Cortex of kidney (tissue), 1 donor: ENCODE measurements at places on chromosomes 6 and 20.

DNA sequence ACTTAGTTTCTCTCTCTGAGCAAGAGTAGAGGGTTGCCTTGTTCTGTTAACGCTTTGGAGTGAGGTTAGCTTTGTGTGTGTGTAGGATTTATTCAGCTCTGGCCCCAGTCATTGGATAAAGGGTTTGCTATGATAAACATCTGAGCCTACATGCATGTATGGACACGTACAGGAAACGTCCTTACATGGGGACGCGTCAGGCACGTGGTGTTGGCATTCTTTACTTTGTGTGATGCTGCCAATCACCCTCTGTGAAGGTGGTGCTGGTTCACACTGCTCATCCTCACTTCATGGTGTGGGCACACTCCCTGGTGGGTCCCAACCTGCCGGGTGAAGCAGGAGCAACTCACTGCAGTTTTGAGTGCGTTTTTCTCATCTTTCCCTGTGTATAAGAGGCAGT, 53.4 kb upstream of the CD93 start:
- DNase-seq = no peak

- no peak for DNase-seq
Observed at GRCh38 chr6:149437212-149437611, 37.1 kb downstream of the SUMO4 start.

DNA sequence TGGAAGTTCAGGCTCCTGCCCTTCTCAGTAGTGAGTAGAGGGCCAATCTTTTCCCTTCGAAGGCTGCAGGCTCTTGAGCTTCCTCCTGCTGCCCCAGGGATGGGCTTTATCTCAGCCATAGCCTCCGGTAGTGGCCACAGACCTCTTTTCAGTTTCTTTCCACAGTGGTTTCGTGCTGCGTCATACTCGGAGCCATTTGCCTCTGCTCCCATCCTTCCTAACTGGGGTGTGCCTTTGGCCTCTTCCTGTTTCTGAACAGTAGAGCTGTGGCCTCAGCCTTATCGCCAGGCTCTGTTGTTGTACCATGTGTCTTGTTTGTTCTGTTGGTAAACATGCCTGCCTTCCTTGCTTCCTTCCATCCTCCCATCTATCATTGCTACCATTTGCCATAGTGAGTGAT, 54.1 kb downstream of the TULP4 start:
- no peak for DNase-seq

GRCh38 chr6:155787168-155787567, 331.5 kb upstream of the NOX3 start:
- no peak for DNase-seq

DNA sequence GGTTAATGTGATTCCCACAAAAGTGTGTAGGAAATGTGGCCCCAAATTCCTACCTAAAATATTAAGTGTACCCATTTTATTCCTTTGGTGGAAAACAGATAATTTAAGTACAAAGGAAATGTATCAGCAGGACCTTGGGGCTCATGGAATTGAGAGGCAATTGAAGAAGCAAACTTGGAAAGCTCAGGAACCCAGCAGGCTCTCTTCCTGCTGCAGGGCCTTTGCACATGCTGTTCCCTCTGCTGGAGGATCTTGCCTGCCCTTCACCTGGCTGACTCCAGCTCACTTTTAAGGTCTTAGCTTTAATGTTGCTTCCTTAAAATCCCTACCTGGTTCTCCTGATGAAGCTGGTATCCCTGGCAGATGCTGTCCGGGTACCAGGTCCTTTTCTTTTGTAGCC, 9.8 kb upstream of the BLCAP start:
- no peak for DNase-seq
